ENCODE measurements at places on chromosomes 5 and 9. TPM values are rescaled to one million over a fixed set of nuclear protein-coding genes. Genes with fewer than 3 reads are reported as not detected.

The SLC27A6 gene
- 0.32 TPM for total RNA-seq

The COL23A1 gene
- not detected for total RNA-seq

The AFAP1L1 gene
- 0.38 TPM for total RNA-seq

The IL17B gene
- not detected for total RNA-seq

The FGF1 gene
- 13.8 TPM for total RNA-seq

DNA sequence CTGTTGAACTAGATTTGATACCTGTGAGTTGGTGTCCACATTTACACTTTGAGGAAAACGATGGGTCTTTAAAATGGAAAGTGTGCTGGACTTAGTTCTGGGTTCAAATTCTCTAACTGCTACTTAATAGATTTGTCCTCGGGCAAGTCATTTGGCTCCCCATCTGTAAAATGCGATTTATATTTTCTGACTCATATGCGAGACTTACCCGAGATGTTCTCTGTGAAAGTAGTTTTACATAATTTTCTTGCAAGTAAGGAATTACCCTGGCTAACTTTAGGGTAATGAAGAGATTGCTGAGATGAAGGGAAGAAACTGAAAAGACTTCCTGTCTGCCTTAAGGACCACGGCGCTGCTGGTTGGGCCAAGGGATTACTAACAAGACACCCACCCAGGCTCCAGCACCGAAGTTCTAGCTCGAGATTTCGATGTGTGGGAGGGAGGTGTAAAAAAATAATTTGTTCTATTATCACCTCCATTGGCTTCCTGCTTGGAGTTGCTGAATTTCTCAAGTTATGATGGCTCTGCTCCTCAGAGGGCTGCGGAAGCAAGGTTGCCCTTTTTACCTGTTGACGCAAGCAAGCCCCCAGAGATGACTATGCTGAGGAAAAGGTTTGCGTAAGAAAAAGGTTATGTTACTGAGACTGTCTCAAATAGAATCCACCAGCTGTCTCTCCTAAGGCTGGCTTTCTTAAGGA lies 24.1 kb downstream of the PCSK1 start:
- DNase-seq: peak; percentile 3
- H3K4me3 ChIP-seq: no peak overlapping the region
- peaks cover 12% of the 10 kb centered on the region for H3K4me1 ChIP-seq

DNA sequence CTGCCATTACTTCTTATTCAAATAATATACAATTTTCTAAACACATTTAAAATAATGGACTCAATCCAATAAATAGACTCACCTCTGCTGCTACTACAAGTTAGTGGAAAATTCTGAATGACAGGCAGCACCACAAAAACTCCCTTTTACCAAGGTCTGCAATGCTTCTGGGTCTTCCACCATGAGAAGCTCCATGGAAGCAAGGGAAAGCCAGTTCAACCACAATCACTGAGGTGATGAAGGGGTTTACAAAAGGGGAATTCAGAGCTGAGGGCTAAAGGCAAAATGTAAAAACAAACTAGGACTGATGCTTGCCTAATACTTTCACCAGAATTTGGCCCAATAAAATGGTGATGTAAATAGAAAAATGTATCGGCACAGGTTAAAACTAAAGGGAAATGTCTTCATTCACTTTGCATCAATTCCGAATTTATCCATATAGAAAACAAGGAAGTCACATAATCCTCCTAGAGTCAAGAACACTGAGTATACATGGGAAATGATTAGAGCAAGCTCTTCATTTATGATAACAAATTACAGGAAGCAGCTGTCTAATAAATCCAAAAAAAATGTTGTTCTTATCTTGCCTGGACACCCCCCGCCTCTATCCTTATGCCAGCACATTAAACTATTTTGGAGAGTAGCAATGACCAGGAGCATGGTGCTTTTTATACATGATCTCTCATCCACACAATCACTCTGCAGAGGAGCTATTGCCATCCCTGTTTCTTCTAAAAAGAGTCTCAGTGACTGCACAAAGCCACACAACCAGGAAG lies 66.3 kb upstream of the NFIB start:
- H3K27ac ChIP-seq: no peak overlapping the region
- no peak for DNase-seq
- no peak overlapping the region for H3K4me3 ChIP-seq
- H3K27me3 ChIP-seq: peaks cover 51% of the 10 kb centered on the region

DNA sequence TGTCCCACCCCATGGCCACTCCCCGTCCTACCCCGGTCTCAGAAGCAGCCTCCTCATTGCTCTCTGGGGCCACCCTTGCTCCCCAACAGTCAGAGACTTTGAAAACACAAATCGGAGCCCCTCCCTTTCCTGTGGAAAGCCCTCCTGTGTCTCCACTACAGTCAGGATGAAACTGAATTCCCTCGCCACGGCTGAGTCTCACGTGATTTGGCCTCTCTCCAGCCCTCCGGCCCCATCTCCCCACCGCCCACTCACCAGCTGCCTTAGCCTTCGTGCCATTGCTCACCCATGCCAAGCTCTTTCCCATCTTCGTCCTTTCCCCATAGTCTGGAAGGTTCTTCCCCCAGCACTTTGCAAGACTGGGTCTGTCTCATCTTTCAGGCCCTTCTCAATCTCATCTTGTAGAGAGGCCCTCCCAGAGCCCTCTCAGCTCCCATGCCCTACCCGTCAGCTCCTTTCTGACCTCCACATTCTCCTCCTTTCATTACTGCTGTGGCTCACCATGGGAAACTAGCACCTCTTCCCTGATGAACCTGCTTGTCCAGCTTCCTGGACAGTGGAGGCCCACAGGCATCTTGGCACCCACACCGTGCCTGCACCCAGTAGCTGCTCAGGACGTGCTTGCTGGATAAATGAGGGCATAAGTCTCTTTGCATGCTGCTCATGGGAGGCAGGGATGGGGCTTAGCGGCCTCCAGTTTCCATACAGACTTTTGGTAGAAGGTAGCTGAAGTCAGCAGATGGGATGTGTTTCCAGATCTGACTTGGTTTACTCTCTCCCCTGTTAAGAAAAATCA lies 126.4 kb upstream of the COL5A1 start:
- H3K4me3 ChIP-seq: no peak overlapping the region
- peaks cover 8% of the 10 kb centered on the region for H3K4me1 ChIP-seq
- H3K27me3 ChIP-seq: no peaks in the 10 kb centered on the region

- no peak overlapping the region for H3K27ac ChIP-seq
- no peak overlapping the region for H3K4me3 ChIP-seq
- no peaks in the 10 kb centered on the region for H3K4me1 ChIP-seq
- no peaks in the 10 kb centered on the region for H3K27me3 ChIP-seq
- H3K36me3 ChIP-seq: no peaks in the 10 kb centered on the region
Measured at GRCh38 chr9:93263334-93264229, 79.6 kb downstream of the WNK2 start.

DNA sequence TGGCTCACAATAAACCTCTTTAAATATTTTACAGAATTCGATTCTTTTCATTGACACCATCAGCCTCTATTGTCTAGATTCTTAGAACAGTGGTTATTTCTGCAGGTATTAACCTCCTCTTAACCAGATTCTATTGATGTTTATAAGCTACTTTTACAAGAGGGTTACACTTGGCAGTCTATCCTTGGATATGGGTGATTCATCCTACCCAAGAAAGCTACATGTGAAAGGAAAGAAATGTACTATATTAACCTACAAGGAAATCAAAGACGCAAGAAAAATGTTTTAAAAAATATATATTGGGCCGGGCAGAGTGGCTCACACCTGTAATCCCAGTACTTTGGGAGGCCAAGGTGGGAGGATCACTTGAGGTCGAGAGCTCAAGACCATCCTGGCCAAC lies 16.7 kb downstream of the SLC25A25 start:
- H3K4me3 ChIP-seq: no peak overlapping the region

DNA sequence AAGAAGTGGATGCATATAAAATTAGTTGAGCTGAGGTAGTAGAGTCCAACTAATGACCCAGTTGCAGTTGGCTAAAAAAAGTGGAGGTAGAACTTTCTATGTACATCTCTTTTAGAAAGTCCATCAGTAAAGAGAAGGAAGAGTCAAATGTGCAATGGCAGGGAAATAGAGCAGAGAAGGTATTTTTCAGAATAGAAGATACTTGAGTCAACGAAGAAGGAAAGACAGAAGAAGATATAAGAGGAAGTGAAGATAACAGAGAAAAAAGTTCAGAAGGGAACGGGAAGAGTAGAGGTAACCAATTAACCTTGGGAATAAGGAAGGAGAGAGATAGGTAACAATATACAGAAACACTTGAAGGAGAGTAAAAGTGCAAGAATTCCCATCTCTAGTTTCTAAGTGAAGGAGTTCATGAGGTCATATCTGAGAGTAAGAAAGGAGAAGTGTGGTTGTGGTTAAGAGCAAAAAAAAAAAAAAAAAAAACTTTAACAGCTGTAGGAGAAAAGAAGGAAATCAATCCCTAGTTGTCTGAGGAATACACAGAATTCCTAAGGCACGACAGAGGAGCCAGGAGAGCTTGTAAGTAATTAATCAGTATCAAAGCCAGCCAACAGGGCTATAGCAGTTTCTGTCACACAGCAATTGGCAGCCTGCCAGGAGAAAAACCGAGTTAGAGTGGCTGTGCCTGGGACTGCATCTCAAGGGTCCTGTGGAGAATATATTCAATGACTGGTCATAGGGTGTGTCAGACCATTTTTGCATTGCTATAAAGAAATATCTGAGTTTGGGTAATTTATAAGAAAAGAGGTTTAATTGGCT lies 61.0 kb downstream of the ARL15 start:
- no peaks in the 10 kb centered on the region for H3K27me3 ChIP-seq
- H3K4me1 ChIP-seq: no peaks in the 10 kb centered on the region
- H3K36me3 ChIP-seq: no peaks in the 10 kb centered on the region
- DNase-seq: peak; percentile 11

DNA sequence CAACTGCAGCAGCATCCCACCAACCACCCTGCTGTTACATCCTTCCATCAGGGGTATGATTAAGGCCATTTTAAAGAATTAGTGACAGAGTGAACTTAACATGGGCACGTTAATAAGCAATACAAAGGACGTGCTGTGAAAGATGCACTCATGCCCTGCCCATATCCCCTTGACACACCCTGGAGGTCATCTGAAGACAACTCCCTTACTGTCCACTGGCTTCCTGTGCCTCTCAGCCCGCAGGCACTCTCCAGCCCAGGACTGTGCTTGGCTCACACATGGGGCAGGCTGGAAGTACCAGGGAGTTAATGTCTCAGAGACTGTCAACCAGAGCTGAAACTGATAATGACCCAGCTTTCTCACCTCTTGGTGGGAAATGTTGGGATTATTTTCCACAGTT lies 81.8 kb downstream of the TRIM36 start:
- no peaks in the 10 kb centered on the region for H3K36me3 ChIP-seq
- H3K4me1 ChIP-seq: no peaks in the 10 kb centered on the region
- H3K27ac ChIP-seq: no peak overlapping the region
- peaks cover 18% of the 10 kb centered on the region for H3K27me3 ChIP-seq
- no peak for DNase-seq
- no peak overlapping the region for H3K4me3 ChIP-seq
